ENCODE measurements at places on chromosomes 6 and 20.

- no peak for DNase-seq
These were observed 10.9 kb downstream of the FKBP1A start for GRCh38 chr20:1381753-1382591.

GRCh38 chr6:19024737-19025136 lies 637.6 kb downstream of the RNF144B start:
- no peak for DNase-seq

GRCh38 chr20:43507150-43508080 lies at the start of gene L3MBTL1:
Gene L3MBTL1, plus strand, starts transcription at chr20:43507697. Its CDS starts 5,807 bp downstream, at chr20:43513504.
- DNase-seq = no peak

DNA sequence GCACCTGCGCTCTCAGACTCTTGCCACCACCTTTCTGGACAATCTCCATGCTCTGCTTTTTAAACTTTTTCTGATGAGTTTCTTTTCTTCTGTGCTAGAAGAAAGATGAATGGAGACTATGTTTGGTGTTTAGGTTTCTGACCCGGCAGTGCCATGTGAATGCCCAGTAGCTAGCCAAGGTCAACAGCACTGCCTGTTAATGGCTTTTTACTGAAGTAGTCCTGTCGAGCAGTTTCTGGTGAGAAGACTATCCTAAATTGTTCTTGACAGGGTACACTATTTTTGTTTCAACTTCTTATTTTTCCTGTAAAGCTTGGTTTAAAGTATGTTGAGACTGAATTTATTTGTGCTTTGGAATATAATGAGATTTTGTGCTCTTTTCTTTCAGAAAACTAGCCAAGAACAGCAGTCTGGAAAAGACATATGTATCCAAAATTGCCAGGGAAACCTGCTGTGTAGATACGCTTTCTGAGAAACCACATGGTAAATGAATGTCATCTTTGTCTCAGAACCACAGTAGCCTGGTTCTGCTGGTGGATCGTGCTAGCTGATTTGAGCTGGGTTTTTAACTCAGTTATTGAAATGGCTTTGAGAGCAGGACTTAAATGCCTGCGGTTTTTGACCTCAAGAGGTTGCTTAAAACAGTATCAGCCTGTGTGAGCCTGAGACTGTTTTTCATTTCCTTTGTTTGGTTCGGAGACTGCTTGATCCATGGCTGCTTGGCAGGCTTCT lies 48.1 kb downstream of the KCNS1 start:
- DNase-seq = no peak

DNA sequence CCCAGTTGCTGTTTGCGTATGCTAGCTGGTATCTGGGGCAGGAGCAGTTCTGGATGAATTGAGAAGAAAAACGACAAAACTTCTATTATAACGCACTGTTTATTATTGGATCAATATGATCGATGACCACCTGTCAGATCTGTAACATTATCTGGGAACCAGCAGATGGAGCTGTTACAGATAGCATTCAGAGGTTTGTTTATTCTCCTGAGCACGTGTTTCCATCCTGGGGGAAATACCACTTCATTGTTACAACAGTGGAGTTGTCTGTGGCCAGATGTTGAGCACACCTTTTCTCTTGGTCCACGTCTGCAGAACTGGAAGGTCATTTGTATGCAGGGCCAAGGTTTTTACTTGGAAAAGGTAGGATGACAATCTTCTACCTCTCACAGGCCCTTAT lies 16.0 kb upstream of the NKX2-2 start:
- no peak for DNase-seq

DNA sequence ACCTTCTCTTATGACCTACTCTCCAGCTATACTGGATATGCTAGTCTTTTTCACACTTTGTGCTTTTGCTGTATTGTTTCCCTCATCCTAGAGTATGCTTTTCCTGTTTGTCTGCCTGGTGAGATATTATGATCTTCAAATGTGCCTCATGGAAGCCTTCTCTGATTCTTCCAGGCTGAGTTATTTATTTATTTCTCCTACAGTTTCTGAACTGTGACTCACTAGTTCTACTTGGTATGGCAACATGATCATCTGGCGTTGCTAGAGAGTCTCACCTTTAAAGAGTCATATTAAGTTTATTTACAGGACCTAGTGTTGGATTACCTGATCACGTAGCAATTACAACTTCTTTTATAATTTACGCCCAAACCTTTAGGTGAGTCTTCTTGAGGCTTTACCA lies 81.2 kb upstream of the HDAC2 start:
- DNase-seq = no peak

GRCh38 chr6:5785249-5785648 lies 221.5 kb downstream of the NRN1 start:
- DNase-seq = no peak
